T-cell (primary cell): ENCODE measurements at places on chromosomes 2 and 18.

- peak; percentile 62 for DNase-seq
Measured at GRCh38 chr2:202375033-202375608, 1.0 kb upstream of the BMPR2 start.

- no peak for DNase-seq
Measured at GRCh38 chr2:144215701-144216675, 303.9 kb downstream of the ZEB2 start.

DNA sequence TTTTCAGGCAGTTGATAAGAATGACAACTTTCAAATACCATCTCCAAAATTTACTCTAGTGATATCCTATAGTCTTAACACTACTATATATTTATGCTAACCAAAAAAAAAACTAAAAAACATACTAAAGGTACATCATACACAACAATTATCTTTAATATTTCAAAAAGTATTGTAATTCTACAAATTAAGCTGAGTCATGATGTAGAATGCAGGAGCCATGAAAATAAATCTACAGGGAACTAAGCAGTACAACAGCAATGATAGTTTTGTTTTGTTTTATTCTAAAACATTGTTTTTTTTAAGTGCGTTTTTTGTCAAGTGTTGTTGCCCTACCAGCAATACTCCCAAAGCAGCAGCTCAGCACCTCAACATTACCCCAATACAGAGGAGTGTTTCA is 314.3 kb downstream of the FSIP2 start:
- no peak for DNase-seq

GRCh38 chr18:78732273-78733210 is 247.1 kb upstream of the SALL3 start:
- DNase-seq: no peak

- DNase-seq: no peak
Measured at GRCh38 chr2:26894136-26894535, 46.2 kb downstream of the DPYSL5 start.
